ENCODE measurements at places on chromosomes 12 and 14.

DNA sequence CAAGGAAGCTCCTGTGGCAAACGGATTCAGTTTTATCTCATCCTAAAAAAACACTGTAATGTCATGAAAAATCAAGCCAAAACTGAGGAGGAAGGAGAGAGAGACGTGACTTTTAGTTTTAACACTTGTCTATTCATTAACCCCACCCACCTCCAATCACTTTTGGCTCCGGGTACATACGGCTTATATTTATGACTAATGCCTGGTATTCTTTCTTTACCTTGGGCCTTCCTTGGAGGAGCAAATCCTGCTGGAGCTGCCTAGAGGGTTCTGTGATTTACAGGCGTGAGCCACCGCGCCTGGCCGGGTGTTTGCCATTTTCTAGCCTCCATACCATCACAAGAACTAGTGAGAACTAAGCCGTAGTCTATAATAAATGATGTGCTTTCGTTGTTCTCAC lies 60.8 kb upstream of the RTRAF start:
- DNase-seq = no peak

GRCh38 chr12:6765048-6765633 lies 1.0 kb upstream of the PTMS start:
- DNase-seq = peak; percentile 14

DNA sequence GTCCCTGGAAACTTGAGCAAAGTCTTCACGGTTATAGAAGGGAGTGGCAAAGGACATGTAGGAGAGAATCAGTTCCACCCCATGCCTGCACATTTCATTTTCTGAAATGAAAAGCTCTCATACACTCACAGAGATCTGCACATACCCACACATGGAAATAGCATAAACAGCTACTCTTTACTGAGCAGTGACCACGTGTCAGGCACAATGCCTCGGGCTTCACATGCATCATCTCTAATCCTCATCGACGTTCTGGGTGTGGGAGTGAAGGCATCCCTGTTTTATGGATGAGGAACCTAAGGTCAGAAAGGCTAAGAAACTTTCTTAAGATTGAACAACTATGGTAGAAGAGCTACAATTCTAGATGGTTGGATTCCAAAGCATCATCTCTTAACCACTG lies 198.8 kb downstream of the DAD1 start:
- no peak for DNase-seq

GRCh38 chr12:5438671-5439200 lies 6.8 kb downstream of the NTF3 start:
- no peak for DNase-seq

DNA sequence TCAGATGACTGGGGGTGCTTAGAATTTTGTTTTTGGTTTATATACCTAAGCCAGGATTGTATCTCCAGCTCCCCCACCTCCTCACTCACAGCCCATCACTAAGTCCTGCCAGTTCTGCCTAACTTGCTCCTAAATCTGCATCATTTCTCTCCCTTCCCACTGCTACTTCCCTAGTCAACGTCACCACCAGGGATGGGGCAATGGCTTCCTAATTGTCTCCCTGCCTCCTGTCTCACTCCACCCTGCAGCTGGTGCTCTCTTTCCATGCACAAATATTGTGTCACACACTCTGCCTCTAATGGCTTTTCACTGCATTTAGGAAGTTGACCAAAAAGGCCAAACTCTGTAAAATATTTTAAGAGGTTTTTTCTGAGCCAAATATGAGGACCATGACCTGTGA lies 11.5 kb downstream of the OAS2 start:
- DNase-seq = no peak

- no peak for DNase-seq
Measured at GRCh38 chr14:63764620-63765139, 36.8 kb upstream of the SGPP1 start.

DNA sequence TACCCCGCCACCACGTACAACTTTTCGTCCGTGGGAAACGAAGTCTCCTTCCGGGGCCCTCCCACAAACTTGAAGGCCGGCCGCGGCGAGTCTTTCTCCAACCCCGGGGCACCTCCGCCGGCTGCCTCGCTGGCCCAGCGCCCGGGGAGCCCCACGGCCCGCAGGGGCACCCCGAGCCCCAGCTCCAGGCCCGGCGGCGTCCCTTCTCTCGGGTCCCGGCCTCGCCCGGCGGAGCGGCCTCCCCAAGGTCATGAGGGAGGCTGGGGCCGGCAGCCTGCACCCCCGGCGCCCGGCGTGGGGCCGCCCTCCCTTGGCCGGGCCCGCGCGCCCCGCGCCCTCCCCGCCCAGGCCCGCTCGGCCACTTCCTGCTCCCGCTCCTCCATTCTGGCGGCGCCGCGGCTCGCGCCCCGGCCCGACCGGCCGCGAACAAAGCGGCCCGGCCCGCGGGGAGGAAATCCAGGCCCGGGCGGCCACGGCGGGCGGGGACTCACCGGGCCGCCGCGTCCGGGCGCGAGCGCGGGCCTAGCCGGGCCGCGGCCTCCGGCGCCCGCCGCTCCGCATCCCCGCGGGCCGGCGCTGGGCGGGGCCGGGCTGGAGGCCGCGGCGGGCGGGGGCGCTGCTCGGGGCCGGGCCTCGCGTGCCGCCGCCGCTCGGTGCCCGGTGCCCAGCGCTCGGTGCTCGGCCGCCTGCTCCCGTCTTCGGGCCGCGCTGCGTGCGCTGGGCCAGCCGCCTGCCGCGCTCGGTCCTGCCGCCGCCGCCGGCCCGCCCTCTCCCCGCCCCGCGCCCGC lies at the start of gene AKT1:
Gene AKT1, minus strand, starts transcription at position 756 of the 788 bp plus-strand sequence. CDS start 3,105 bp downstream, outside the sequence.
- no peak for DNase-seq

DNA sequence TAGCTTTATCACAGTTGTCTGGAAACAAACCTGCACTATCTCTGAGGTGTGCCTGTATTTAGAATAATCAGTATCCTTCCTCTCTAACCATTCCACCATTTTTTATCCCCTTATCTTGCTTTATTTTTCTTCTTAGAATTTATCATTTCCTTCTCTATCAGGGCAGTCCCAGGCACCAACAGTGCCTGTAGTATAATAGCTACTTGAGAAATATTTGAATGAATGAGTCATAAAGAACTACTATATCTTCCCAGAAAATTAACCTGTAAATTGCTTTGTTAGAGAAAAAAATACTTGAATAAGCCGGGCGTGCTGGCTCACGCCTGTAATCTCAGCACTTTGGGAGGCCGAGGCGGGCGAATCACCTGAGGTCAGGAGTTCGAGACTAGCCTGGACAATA lies 21.2 kb upstream of the FOXJ2 start:
- no peak for DNase-seq

DNA sequence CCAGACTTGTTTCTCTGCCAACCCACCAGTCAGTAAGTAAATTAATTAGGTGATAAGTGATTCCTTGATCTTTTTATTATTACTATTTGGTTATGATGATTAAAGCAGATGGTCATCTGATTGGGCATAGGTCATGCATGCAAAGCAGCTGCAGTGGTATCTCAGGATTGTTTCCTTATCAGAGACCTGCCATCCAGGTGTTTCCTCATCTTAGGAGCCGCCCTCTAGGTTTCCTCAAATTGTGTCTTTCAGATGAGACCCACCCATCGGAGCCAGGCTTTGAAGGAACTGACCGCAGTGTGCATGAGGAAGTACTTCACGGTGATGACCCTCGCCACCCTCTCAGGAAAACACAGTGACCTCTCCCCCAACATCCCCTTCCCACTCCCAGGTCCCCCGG lies 63.3 kb downstream of the ZFP36L1 start:
- no peak for DNase-seq

DNA sequence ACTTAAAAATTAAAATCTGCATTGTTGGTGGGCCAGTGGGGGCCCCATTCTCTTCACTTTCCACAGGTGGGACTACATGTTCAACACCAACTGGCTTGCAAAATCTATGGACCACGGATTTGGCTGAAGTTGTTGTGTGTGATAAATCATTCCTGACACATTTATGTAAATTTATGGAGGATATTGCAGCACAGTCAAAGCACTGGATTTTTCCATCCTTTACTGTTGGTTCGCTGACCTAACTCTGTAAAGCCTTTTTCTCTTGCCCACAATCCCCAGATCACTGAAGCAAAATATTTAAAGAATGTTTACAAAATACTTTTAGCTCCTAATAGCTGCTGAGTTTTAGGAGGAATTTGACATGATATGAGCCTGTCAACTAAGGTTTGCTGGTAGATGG lies 219.7 kb upstream of the PRICKLE1 start:
- peak; percentile 16 for DNase-seq

GRCh38 chr12:19191563-19191962 lies 62.0 kb downstream of the PLEKHA5 start:
- DNase-seq = no peak

DNA sequence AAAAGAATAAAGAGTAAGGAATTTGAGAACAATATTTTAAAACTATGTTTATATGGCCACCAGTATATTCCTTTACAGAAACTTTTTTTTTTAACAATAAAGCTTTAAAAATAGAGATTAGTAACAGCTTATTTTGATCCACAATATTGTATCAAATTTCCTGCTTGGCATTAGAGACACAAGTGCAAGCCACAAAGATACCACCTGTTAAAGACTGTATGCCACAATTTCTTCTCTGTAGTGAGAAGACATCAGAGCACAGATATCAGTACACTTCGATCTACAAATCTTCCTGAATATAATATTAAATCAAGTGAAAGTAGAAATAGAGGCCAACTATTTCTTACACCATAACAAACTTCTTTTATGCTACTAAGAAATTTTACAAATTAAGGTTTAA lies 68.0 kb downstream of the GALNT4 start:
- DNase-seq = no peak

- no peak for DNase-seq
Measured at GRCh38 chr12:56676851-56677580, 11.1 kb downstream of the PTGES3 start.

DNA sequence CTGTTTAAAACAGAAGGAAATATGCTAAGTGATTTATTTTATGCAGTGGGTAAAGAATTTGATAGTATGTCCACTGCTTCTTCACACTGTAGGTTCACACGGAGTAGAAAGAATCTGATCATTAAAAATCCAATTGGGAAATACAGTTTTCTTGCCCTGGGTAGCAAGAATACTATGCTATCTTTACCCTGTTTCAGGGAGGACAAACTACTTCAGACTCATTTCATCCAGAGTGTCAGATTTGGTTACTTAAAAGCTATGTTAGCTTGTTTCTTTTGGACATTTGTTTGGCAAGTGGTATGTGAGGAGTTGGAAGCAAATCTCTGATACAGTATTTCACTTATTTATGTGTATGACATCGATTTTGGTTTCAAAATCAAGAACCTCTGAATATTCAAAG lies 4.3 kb downstream of the FRS2 start:
- DNase-seq = no peak

- DNase-seq = no peak
Measured at GRCh38 chr12:58966939-58967338, 46.6 kb upstream of the LRIG3 start.

- DNase-seq = no peak
Measured at GRCh38 chr14:24130380-24130716, at the start of gene FITM1. Gene FITM1 (plus strand): TSS chr14:24130659. CDS start chr14:24131564, 905 bp downstream.

GRCh38 chr14:81831128-81831820 lies 297.6 kb upstream of the SEL1L start:
- no peak for DNase-seq

DNA sequence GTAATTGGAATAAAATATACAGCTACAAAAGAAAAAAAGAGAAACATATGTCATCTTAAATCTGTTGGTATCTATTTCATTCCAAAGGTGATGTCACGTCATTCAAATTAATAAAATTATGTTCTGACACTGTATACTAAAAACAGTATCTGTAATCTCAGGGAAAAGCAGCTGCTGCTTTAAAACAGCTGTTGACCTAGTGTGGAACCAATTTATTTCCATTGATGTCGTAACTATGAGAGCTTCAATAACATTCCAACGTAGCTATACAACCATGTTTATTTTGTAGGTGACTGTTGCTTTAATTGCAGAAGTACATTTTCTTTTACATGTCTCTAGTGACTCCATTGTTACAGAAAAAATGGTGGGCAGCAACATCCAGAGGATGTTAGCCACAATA lies 571.7 kb downstream of the RPS29 start:
- no peak for DNase-seq

- no peak for DNase-seq
Measured at GRCh38 chr14:91409928-91410718, 7.5 kb downstream of the CCDC88C start.

DNA sequence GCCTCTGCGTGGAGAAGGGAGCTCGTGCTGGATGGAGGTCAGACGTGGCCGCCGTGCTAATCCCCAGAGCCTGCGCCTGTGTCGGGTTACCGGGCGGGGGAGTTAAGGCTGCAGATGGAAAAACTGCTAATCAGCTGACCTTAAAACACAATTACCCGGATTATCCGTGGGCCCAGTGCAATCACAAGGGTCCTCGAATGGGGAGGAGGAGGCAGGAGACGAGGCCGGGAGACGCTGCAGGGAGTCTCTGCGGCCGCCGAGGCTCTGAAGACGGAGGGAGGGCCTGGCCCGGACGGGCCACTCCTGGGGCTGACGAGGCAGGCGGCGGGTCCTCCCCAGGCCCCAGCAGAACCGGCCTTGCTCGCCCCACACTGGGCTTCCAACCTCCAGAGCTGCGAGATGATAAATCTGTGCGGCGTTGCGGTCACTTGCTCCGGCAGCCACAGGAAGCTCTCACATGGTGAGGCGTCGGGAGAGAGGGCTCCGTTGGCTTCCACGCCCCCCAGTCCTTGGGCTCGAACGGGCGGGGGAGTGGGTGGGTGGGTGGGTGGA lies 32.9 kb upstream of the FBRSL1 start:
- no peak for DNase-seq

DNA sequence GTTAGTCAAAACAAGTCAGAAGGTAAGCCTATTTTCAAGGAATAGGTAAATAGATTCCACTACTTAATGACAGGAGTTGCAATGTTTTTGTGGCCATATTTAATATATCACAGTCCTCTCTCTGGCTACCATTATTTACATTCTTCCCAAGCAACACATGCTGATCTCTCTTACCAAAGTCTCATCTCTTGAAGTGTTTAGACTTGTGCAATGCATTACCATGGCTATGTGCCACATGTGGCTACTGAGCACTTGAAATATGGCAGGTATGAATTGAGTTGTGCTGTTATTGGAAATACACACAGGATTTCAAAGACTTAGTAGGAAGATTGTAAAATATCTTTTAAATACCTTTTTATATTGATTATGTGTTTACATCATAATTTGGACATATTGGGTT lies 262.4 kb upstream of the PDE3A start:
- DNase-seq = peak; percentile 22

GRCh38 chr14:34363733-34364134 lies 98.3 kb downstream of the SPTSSA start:
- DNase-seq = no peak
